ENCODE measurements at places on chromosomes 6 and 20. TPM values are rescaled to one million over a fixed set of nuclear protein-coding genes. Genes with fewer than 3 reads are reported as not detected.

The C4B gene
- total RNA-seq = 291 TPM

The SLC35D3 gene
- total RNA-seq = 0.95 TPM

DNA sequence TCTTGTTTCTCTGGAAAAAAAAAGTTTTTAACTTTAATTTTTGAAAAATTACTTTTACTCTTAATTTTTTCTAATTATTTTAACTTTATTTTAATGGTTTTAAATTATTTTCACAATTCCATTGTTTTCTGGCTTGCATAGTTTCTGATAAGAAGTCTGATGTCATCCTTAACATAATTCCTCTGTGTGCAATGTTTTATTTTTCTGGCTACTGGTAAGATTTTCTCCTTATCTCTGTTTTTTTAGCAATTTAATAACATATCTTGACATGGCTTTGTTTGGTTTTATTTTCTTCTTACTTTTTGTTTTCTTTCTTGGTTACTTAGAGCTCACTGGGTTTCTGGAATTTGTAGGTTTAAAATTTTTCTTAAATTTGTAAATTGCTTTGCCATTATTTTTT lies 114.8 kb downstream of the TBXT start:
- H3K4me1 ChIP-seq = peaks cover 11% of the 10 kb centered on the region
- H3K36me3 ChIP-seq = no peaks in the 10 kb centered on the region
- H3K27me3 ChIP-seq = no peaks in the 10 kb centered on the region
- H3K27ac ChIP-seq = no peak overlapping the region
- H3K4me3 ChIP-seq = no peak overlapping the region

GRCh38 chr6:112252571-112253497 lies 1.5 kb downstream of the LAMA4 start:
- no peak for DNase-seq
- no peaks in the 10 kb centered on the region for H3K27me3 ChIP-seq
- peaks cover 45% of the 10 kb centered on the region for H3K4me1 ChIP-seq
- H3K4me3 ChIP-seq = peak overlapping the region; percentile 83

DNA sequence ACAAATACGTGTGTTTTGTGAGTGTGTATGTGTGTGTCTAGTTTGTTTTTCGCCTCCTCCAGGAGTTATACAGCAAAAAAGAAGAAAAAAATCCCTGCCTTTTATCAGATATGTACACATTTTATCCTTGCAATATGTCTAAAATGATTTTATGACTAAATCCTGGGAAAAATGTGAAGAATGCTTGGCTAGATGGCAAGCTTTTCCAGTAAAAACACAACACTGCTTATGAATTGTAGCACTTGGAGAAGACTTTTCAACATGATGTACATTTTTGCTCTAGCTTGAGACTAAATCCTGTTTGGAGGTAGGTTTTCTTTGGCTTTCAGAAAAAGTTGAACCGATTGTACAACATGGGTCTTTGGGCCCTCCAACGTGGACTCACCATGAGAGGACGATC lies 160.2 kb downstream of the GMPR start:
- H3K27ac ChIP-seq = peak overlapping the region; percentile 76
- H3K4me3 ChIP-seq = no peak overlapping the region
- H3K4me1 ChIP-seq = peaks cover 59% of the 10 kb centered on the region
- no peaks in the 10 kb centered on the region for H3K27me3 ChIP-seq
- no peaks in the 10 kb centered on the region for H3K36me3 ChIP-seq

GRCh38 chr6:76703786-76704185 lies 631.3 kb upstream of the IMPG1 start:
- H3K36me3 ChIP-seq = no peaks in the 10 kb centered on the region
- no peaks in the 10 kb centered on the region for H3K27me3 ChIP-seq
- no peak overlapping the region for H3K4me3 ChIP-seq

- H3K4me3 ChIP-seq = no peak overlapping the region
- no peaks in the 10 kb centered on the region for H3K4me1 ChIP-seq
- H3K27me3 ChIP-seq = no peaks in the 10 kb centered on the region
These were observed 419.2 kb upstream of the MMS22L start for GRCh38 chr6:97702248-97702647.

DNA sequence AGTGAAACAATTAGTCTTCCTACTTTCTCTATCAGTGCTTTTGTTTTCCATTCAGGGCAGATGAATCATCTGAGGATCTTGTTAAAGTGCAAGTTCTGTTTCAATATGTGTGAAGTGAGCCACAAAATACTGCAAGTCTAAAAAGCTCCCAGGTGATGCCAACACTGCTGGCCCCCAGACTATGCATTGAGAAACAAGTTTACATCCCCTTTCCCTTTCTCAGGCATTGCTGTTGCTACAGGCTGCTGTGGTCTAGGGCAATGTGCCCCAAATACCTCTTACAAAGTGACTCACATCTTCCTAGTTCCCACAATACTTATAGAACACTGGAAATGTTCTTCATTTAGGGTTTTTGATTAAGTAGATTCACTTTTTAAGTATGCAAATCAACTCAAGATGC lies 31.8 kb downstream of the ABRACL start:
- H3K36me3 ChIP-seq = no peaks in the 10 kb centered on the region
- no peak for DNase-seq
